Kidney (tissue), 22 donors: ENCODE measurements at places on chromosomes 7 and 10. TPM values are rescaled to one million over a fixed set of nuclear protein-coding genes. Genes with fewer than 3 reads are reported as not detected.

The NAPEPLD gene
- 26.0 TPM for total RNA-seq

The STK31 gene
- 0.44 TPM for total RNA-seq

The MOGAT3 gene
- 0.25 TPM for total RNA-seq

The NAT16 gene
- not detected for total RNA-seq

The INMT gene
- 44.8 TPM for total RNA-seq

The GARIN1A gene
- total RNA-seq = 2.5 TPM

The CYP26A1 gene
- 0.22 TPM for total RNA-seq

The TPST1 gene
- 35.7 TPM for total RNA-seq

GRCh38 chr7:40833888-40834234 lies 699.1 kb downstream of the SUGCT start:
- no peak overlapping the region for H3K4me3 ChIP-seq
- H3K4me1 ChIP-seq = no peaks in the 10 kb centered on the region
- no peak for DNase-seq
- no peaks in the 10 kb centered on the region for H3K27me3 ChIP-seq
- H3K36me3 ChIP-seq = no peaks in the 10 kb centered on the region
- H3K27ac ChIP-seq = no peak overlapping the region

- DNase-seq = no peak
- no peaks in the 10 kb centered on the region for H3K4me1 ChIP-seq
- no peak overlapping the region for H3K27ac ChIP-seq
These were observed 122.9 kb downstream of the LSMEM1 start for GRCh38 chr7:112603673-112604072.

GRCh38 chr7:47581804-47582763 lies at the start of gene TNS3:
Gene TNS3 (minus strand): TSS chr7:47582111. CDS start chr7:47439636, 142,475 bp downstream.
- H3K4me1 ChIP-seq = peaks cover 3% of the 10 kb centered on the region
- peak within 1 kb of the TSS; percentile 94 for H3K27ac ChIP-seq
- peak; percentile 84 for DNase-seq
- no peaks in the 10 kb centered on the region for H3K27me3 ChIP-seq
- peak within 1 kb of the TSS; percentile 74 for H3K4me3 ChIP-seq
- peaks cover 4% of the 10 kb centered on the region for H3K36me3 ChIP-seq

DNA sequence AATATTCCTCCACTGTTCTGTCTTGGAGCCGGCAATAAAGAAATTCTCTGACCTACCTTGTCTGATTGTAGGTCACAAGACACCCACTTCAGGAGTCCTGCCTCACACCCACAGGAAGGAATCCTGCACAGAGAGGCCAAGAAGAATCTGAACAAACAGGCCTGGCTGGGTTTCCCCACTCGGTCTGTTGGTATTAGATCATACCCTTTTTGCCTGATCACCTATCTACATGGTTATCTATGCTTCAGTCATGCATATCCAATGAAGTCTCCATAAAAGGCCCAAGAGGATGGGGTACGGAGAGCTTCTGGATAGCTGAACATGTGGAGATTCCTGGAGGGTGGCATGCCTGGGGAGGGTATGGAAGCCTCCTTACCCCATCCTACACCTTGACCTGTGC lies 12.3 kb downstream of the OGDH start:
- no peaks in the 10 kb centered on the region for H3K27me3 ChIP-seq
- peaks cover 43% of the 10 kb centered on the region for H3K4me1 ChIP-seq
- peak overlapping the region; percentile 28 for H3K27ac ChIP-seq
- no peak overlapping the region for H3K4me3 ChIP-seq
- DNase-seq = peak; percentile 43
- H3K36me3 ChIP-seq = no peaks in the 10 kb centered on the region

DNA sequence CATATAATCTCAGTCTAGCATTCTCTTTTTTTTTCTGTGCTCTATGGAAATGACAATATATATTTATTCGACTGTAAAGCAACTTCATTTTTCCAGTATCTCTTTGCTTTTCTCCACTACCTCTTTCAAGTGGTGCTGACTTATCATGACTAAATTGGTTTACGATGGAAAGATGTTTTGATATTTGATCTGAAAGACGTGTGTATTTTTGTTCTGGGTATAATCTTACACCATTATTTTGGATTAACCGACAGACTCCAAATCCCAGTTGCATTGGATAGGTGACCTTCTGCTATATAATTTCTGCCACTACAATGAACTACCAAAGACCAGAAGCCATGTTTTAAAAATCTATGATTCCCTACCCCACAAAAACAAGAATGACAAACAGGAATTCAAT lies 380.5 kb upstream of the NFE2L3 start:
- no peak for DNase-seq
- H3K4me3 ChIP-seq = no peak overlapping the region
- no peaks in the 10 kb centered on the region for H3K4me1 ChIP-seq
- no peaks in the 10 kb centered on the region for H3K36me3 ChIP-seq

DNA sequence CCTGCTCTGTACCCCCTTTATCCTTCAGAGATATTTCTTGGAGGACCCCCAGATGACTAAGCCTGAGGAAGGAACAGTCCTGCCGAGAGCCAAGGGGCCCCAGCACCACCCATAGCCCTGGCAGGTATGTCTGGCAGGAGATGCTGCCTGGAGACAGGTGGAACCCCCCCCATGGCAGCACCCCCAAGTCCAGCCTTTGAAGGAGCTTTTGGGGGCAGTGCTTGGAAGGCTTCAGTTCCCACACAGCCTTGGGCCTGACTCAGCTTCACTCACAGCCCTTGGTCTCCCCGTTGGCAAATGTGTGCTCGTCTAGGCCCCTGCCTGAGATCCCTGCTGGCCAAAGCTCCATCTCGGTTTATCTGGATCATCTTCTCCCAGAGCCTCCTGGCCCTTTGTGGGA lies 23.0 kb upstream of the PCBD1 start:
- no peak overlapping the region for H3K4me3 ChIP-seq
- no peaks in the 10 kb centered on the region for H3K27me3 ChIP-seq
- no peaks in the 10 kb centered on the region for H3K4me1 ChIP-seq
- no peaks in the 10 kb centered on the region for H3K36me3 ChIP-seq

DNA sequence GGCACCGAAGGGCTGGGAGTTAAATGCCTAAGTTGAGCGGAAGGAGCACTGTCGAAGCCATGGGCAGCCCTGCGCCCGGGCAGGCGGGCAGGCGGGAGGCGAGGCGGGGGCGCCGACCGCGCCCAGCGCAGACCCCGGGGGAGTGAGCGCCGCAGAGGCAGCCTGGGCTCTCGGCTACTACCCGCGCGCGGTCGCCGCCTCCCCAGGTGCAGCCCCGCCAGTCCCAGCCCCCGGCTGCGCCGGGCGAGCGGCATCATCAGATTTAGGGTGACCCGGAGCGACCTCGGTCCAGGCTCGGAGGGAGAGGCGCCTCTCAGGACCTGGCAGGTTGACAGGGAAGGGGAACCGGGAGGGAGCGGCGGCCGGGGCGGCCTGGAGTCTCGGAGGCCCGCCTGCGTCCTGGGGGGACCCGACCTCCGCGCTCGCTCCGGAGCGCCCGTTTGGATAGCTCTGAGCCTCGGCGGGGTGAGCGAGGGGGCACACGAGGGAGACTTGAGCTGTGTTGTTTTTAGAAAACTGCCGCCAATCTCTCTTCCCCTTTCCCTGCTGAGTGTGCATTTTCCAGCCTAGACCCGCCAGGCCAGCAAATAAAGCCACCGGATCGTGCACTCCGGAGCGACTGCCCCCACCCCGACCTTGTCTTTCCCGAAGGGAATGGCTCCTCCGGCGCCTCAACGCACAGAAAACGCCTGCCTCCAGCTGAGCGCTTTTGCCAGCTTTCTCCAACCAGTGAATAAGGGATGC lies 2.3 kb upstream of the NRP1 start:
- H3K4me1 ChIP-seq = peaks cover 8% of the 10 kb centered on the region
- peak overlapping the region; percentile 97 for H3K27ac ChIP-seq
- no peaks in the 10 kb centered on the region for H3K27me3 ChIP-seq
- DNase-seq = peak; percentile 87
- no peaks in the 10 kb centered on the region for H3K36me3 ChIP-seq

- H3K27me3 ChIP-seq = no peaks in the 10 kb centered on the region
- no peak overlapping the region for H3K27ac ChIP-seq
- H3K4me1 ChIP-seq = no peaks in the 10 kb centered on the region
- no peak for DNase-seq
- H3K36me3 ChIP-seq = no peaks in the 10 kb centered on the region
These were observed 191.8 kb downstream of the CACNB2 start for GRCh38 chr10:18332048-18332447.

DNA sequence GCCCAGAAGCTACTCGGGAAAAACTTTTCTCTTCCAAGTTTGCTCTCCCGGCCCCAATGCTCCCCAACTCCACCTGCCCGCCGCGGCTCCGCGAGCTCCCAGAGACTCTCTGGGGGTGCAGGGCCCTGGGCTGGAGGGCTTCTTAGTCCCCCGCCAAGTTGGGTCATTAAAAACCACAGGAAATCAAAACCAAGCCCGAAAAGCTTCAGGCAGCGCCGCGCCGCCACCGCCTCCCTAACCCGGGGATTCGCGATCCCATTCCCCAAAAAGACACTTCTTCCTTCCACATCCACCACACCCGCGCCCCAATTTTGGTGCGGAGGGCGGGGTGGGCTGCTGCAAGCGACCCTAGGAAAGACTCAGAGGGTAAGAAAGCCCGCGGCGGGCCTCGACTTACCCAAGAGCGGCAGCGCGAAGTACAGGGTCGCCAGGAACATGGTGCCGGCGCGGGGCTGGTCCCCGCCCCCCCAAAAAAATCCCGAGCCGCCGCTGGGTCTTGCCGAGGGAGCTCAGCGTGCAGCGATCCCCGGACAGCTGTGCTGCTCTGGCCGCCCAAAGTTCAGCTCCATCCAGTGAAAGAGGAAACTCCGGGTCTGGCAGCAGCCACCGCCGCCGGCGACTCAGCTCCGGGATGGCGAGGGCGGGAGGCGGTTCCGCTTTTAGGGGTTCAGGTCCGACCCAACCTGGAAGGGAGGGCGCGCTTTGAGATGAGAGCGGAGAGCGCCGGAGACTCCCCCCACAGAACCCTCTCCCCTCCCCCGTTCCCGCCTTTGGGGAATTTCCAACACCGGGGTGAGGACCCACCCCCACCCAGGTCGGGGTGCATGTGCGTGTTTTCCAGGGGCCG lies 1.2 kb downstream of the GFRA1 start:
- peaks cover 9% of the 10 kb centered on the region for H3K4me1 ChIP-seq
- peak overlapping the region; percentile 48 for H3K4me3 ChIP-seq
- peak overlapping the region; percentile 48 for H3K27ac ChIP-seq
- H3K27me3 ChIP-seq = peaks cover 3% of the 10 kb centered on the region
- H3K36me3 ChIP-seq = no peaks in the 10 kb centered on the region

DNA sequence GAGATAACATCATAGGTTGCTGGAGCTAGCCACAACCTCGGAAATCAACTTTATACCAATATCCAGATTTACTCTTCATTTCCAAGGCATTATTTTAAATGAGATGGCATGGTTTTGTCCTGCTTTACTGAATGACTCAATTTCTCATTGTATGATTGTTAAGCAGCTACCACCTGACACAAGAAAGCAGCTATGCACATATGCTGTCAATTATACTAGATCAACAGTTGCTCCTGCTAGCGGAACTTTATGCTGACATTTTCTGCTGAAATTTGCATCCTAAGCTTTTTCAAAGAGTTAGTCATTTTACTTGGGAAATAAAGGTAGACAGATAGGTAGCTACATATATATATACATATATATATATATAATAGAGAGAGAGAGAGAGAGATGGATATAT lies 8.9 kb upstream of the CH25H start:
- no peak overlapping the region for H3K4me3 ChIP-seq
- no peak for DNase-seq
- no peaks in the 10 kb centered on the region for H3K36me3 ChIP-seq
- no peak overlapping the region for H3K27ac ChIP-seq
- H3K4me1 ChIP-seq = peaks cover 3% of the 10 kb centered on the region
- no peaks in the 10 kb centered on the region for H3K27me3 ChIP-seq

DNA sequence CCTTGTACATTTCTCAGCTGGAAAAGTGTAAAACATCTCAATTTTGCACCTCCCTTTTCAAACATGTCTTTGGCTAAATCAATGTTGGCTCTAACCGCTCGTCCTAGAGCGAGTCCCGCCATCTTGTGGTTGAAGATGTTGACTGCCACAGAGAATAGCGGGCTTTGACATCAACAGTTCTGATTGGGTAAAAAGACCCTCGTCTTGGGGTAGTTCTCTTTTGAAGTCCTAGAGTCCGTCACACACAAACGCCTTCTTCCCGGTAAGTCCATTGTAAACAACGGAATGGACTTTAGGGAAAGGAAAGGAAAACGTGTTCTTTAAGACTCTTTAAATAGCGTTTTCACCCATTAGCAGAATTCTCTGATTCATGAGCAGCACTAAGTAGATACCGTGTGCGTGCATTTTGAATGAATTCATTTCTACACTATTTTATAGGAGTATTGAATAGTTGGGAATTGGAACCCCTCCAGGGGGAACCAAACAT lies 452 bp upstream of the RPP30 start:
- H3K27ac ChIP-seq = no peak overlapping the region
- peaks cover under 1% of the 10 kb centered on the region for H3K36me3 ChIP-seq
- no peaks in the 10 kb centered on the region for H3K27me3 ChIP-seq
- peak; percentile 88 for DNase-seq

GRCh38 chr10:32340596-32341180 lies 6.3 kb downstream of the EPC1 start:
- DNase-seq = no peak
- no peaks in the 10 kb centered on the region for H3K36me3 ChIP-seq
- no peak overlapping the region for H3K4me3 ChIP-seq
- no peak overlapping the region for H3K27ac ChIP-seq
- peaks cover 27% of the 10 kb centered on the region for H3K4me1 ChIP-seq

GRCh38 chr10:89699581-89700064 lies 1.8 kb upstream of the KIF20B start:
- no peak overlapping the region for H3K27ac ChIP-seq
- no peaks in the 10 kb centered on the region for H3K27me3 ChIP-seq
- no peaks in the 10 kb centered on the region for H3K36me3 ChIP-seq
- DNase-seq = no peak
- no peak overlapping the region for H3K4me3 ChIP-seq
- H3K4me1 ChIP-seq = peaks cover 2% of the 10 kb centered on the region

DNA sequence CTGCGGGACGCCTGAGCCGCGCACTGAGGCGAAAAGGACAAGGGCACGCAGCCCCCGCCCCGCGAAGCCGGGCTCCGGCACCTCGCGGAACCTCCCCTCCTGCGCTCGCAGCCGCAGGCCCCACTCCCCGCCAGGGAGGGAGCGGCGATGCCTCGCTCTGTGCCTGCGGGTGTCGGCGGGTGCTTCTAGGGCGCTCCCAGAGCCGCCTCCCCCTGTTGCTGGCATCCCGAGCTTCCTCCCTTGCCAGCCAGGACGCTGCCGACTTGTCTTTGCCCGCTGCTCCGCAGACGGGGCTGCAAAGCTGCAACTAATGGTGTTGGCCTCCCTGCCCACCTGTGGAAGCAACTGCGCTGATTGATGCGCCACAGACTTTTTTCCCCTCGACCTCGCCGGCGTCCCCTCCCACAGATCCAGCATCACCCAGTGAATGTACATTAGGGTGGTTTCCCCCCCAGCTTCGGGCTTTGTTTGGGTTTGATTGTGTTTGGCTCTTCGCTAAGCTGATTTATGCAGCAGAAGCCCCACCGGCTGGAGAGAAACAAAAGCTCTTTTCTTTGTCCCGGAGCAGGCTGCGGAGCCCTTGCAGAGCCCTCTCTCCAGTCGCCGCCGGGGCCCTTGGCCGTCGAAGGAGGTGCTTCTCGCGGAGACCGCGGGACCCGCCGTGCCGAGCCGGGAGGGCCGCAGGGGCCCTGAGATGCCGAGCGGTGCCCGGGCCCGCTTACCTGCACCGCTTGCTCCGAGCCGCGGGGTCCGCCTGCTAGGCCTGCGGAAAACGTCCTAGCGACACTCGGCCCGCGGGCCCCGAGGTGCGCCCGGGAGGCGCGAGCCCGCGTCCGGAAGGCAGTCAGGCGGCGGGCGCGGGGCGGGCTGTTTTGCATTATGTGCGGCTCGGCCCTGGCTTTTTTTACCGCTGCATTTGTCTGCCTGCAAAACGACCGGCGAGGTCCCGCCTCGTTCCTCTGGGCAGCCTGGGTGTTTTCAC lies 519 bp downstream of the ITGB8 start:
- no peaks in the 10 kb centered on the region for H3K36me3 ChIP-seq
- peak overlapping the region; percentile 88 for H3K4me3 ChIP-seq
- peak overlapping the region; percentile 98 for H3K27ac ChIP-seq
- H3K4me1 ChIP-seq = no peaks in the 10 kb centered on the region
- no peaks in the 10 kb centered on the region for H3K27me3 ChIP-seq
